ENCODE measurements at places on chromosomes 5 and 9. TPM values are rescaled to one million over a fixed set of nuclear protein-coding genes. Genes with fewer than 3 reads are reported as not detected.

DNA sequence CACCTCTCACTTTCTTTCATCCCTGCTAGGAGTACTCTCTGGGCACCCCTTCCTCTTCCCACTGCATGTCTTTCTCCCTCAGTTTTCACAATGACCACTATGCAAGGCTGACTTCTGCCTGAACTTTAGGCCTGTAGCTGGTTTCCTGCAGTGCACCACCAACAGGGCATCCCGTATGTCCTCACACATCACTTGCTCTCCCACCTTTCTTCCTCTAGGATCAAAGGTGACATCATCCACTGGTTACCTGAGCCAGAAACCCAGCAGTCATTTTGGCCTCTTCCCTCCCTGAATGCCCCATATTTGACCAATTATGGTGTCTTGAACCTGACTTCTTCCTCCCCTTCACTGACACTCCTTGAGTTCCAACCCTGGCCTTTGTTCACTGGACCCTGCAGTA, 8.5 kb downstream of the GAS1 start:
- H3K27me3 ChIP-seq = no peaks in the 10 kb centered on the region
- H3K36me3 ChIP-seq = peaks cover 5% of the 10 kb centered on the region
- H3K4me1 ChIP-seq = peaks cover 23% of the 10 kb centered on the region
- DNase-seq = no peak
- H3K4me3 ChIP-seq = no peak overlapping the region

DNA sequence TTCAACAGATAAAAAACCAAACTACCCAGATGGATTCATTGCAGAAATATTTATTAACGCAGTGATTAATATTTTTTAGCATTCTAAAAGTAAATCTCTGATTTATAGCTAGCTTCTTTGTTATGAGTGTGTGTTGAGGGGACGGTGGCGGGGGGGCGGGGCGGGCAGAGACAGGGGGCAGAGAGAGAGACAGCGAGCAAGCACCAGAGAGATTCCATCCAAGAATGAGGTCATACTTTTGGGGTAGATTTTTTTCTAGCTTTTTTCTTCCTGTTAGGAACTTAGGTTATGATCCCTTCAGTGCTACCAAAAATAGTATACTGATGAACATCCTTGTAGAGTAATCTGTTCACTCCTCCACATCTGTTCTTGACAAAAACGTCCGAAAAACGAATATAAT, 500 bp upstream of the ZNF883 start:
- H3K27me3 ChIP-seq = no peaks in the 10 kb centered on the region
- H3K4me3 ChIP-seq = peak overlapping the region; percentile 86
- no peak overlapping the region for H3K27ac ChIP-seq
- H3K4me1 ChIP-seq = peaks cover 10% of the 10 kb centered on the region

FREM1 gene
- total RNA-seq = 2.2 TPM

CLIC3 gene
- not detected for total RNA-seq

FTMT gene
- not detected for total RNA-seq

RLN1 gene
- not detected for total RNA-seq

ATP10B gene
- not detected for total RNA-seq

All from osteocyte (in vitro differentiated cells).